Body of pancreas (tissue), 4 donors: ENCODE measurements at places on chromosomes 2 and 18. TPM values are rescaled to one million over a fixed set of nuclear protein-coding genes. Genes with fewer than 3 reads are reported as not detected.

Gene DNAH6
- 2.6 TPM for total RNA-seq

GRCh38 chr2:88483200-88483599, 30.7 kb upstream of the FOXI3 start:
- DNase-seq, result peak; percentile 85

Gene ACMSD
- total RNA-seq, result not detected

Gene COX5B
- 336 TPM for total RNA-seq

DNA sequence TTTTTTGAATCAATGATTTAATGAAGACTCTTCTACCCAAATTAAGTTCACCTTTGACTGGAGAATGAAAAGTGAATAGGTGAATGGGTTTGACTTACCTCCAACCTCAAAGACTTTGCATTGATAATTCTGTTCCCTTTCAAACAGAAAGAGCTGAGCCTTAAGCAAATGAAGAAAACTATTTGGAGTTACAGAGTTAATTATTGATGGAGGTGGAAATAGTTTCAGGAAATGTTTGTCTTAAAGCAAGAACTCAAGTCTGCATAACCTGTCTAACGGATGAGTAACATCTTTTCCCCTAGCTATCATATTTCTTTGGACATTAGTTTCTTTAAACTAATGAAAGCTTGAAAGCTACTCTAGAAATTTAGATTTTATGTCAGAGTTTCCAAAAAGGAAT, 166.5 kb downstream of the CERS6 start:
- DNase-seq, result no peak

DNA sequence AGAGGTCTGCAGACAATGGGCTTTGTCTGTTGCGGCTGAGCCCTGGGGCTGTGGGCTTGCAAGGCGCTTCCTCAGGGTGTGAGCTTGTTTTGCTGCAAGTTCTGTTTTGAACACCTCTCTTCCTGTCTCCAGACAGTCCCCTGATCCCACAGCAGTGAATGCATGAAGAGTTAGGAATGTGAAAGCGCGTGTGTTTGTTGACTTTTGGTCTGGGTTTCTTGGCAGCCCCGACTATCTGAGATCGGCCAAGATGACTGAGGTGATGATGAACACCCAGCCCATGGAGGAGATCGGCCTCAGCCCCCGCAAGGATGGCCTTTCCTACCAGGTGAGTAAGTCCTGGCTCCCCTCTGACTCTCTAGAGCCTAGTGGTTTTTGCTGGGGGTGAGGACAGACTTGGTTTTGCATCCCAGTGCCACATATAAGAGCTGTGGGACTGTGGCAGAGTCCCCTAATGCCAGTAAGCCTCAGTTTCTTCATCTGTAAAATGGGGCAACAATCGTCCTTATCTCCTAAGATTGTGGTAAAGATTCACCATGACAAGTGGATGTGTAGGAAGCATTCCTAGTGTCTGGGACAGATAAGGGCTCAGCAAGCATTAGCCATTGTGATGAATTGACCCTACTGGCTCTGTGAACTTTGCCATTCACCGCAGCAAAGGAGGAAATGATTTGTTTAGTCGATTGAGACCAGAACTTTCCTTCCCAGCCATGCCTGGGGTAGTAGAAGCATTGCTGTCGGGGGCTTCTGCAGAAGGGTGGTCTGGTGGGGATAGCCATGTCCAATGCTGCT, 3.0 kb downstream of the LBH start:
- DNase-seq, result no peak

DNA sequence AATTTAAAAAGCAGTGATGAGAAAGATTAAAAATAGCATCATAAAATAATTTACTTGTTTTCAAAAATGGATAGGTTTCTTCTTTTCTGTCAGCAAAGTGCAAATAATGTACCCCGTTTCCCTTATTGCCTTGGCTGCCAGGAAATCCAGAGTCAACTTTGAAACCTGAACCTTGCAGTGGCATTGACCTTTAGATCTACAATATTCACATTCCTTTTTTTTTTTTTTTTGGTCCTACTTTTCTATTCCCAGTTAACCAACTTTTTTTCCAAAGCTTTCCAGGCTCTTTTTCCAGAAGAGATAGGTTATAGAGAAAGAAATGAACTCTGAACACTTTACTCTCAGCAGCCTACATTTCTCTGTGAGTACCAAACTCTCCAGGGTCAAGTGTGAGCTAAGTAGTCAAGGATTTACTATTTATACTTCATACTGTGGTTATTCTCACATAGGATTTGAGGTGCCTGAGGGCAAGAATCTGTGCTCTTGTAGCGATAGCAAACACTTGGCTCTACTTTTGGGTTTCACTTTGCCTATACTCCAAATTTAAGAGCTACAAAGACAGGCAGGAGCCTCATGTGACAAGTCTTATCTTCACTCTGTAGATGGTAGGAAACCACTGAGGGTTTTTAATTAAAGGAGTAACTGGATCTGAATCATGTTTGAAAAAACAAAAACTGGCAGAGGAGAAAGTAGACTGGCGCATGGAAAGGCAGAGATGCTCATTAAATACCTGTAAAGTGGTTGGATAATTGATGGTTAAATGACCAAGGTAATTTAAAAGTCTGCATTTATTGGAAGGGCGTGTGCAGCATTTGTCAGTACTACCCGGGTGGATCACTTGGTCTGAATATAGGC, 63.2 kb upstream of the TMEM17 start:
- DNase-seq, result no peak

DNA sequence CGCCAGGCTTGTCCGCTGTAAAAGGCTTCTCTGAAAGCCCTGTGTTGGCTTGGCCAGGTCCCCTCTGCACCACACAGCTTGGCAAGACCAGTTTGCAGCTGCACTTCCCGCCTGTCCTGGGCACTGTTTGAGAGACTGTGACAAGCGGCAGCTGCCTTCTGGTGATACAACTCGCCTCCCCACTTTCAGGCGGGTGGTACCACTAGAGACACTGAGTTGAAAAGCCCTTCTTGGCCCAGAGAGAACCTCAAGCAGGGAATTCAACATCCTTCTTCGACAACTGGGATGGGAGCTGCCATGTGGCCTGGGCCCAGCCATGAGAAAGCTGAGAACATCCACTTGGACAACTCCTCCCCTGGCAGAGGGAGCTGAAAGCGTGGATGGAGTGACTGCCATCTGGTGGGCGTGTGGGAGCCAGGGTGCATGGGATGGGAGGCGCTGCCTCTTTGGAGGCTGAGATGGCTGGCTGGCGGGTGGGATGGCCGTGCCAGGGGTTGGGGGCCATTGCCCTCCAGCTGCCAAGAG, 125.5 kb upstream of the REV1 start:
- no peak for DNase-seq

GRCh38 chr18:57730146-57730545, 73.0 kb downstream of the ATP8B1 start:
- DNase-seq, result no peak

DNA sequence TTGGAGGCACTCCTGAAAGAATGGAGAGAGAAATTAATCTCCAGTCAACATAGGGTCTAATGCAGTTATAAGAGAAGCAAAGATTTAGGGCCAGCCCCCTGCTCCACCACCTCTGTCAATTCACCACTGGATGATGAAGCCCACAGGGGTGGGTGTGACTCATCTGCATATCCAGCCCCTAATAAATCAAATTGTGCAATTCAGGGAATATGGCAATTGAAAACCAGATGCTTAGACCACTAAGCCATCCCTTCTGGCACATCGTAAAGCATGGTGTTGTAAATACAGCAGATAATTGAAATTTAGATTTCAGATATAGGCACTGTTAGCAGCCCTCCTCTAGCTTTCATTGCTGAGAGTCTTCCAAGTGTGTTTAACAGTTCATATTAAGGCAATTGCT, 541.4 kb downstream of the PARD3B start:
- DNase-seq, result no peak

DNA sequence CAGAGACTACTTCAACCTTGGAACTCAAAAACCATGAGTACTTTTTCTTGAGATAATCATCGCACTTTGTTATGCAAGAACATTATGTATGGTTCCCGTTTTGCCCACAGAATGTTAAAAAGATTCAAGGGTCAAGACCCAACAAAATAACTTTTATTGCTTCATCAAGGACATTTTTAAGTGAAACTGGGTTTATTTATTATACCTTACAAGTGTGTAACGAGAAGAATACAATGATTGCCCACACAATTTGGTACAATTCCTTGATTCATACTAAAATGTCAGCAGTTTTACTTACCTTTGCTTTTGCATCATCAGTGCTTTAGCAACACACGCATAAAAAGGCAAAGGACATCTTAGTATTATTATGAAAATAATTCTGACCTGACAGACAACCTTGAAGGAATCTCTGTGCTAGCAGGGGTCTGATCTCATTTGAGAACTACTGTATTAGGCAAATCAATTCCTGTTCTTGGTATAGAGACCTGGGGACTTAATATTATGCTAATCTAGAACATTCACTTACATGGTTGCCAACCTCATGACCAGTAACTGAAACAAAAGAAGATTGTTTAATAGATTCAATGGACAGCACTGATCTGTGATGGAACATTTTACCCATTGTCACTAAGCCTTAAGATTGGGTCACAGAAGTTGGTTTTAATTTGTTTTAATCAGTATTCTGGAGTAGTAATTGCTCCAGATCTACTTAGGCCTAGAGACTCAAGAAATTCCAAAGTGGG, 16.2 kb downstream of the CCDC88A start:
- no peak for DNase-seq

DNA sequence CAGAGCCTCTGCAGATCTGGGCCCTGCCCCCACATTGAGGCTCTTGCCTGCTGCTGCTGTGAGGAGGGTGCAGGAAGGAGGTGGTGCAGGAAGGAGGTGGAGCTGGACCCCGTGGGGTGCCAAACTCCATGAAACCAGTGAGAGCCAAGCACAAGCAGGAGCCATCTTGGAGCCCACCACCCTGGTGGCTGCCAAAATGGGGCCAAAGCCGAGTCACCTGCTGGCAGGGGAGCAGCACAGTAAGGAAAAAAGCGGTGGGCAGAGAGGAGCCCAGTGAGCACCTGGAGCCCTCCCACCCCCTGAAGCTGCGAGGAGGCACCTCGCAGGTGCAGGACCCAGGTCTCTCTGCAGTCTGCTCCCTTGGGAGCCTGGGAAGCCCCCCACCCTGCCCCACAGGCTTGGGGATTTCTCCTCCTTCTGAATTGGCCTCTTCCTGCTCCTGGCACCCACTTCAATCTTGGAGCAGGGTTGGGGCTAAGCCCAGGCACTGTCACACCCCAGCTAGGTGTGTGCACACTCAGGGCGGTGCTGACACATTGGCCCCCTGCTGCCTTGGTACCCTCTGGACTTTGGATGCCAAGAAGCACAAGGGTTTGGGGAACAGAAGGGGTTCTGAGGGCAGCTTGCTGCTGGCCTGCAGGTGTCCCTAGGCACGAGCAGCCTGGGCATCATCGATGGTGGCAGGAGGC, 245.4 kb upstream of the LRRTM4 start:
- no peak for DNase-seq

Gene WDFY1
- 71.5 TPM for total RNA-seq

- DNase-seq, result no peak
Measured at GRCh38 chr2:167492486-167492885, 604.2 kb downstream of the XIRP2 start.

DNA sequence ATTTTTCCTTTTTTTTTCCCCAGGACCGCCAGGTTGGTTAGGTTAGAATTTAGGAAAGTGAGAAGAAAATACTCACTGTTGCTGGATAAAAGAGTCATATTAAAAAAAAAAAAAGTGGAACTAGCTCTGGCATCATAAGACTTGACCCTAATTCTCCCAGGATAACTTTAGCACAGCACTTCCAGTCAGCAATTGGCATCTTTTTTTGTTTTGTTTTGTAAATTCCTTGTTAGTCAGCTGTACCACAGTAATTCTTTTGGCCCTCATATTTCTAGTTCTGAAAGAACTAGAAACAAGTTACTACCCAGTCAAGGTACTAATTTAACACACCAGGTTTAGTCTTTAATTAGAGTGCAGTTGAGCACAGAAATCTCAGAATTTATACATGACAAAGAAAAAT, 873.5 kb upstream of the POU3F3 start:
- DNase-seq, result no peak

Gene RIT2
- not detected for total RNA-seq

Gene RGPD4
- not detected for total RNA-seq

DNA sequence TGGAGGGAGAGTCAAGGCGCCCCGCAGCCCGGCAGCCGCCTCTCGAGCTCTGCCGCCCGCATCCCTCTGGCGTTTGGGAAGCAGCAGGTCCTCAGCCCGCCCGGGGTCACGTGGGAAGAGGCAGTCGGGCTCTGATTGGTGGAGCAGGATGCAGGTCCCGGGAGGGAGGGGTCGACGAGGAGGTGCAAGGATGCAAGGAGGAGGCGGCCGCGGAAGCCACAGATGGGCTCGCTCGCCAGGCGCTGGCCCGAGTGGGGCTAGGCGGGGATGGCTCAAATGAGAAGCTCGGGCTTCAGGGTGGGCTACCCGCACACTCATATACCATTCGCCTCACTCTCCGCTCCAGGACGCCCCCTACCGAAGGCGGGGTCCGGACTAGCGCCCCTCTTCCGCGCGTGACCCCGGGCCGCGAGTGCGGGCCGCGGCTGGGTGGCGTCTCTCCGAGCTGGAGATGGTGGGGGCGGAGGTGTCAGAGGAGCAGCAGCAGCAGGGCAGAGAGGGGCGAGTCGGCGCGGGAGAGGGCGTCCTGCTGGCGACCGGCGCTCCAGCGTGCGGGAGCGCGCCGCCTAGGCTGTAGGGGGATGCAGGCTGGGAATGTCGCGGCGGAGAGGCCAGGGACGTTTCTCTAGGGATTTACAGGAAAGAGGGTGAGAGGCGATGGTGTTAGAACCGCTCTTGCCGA, at the start of gene TMEFF2:
Gene TMEFF2 (minus strand): TSS at position 68 of the 682 bp plus-strand sequence. CDS start 409 bp downstream, outside the sequence.
- DNase-seq, result peak; percentile 34

DNA sequence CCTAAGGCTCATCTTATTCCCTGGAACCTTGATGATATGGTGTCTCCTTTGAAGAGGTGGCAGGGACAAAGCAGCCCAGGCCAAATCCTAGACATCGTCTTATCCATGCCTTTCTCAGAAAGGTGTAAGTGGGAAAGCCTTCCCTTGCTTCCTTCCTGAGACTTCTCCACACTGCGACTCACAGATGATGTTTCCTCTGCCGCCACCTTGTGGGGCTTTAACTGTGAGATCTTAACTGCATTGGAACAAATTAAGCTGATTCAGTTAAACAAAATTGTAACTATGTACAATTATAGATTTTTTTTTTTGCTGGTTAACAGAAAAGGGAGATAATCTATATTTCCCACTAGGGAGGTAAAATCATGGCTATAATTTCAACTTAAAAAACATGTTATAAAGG, 10.0 kb upstream of the GCA start:
- no peak for DNase-seq

Gene PROKR1
- not detected for total RNA-seq

Gene DPP10
- 11.2 TPM for total RNA-seq

DNA sequence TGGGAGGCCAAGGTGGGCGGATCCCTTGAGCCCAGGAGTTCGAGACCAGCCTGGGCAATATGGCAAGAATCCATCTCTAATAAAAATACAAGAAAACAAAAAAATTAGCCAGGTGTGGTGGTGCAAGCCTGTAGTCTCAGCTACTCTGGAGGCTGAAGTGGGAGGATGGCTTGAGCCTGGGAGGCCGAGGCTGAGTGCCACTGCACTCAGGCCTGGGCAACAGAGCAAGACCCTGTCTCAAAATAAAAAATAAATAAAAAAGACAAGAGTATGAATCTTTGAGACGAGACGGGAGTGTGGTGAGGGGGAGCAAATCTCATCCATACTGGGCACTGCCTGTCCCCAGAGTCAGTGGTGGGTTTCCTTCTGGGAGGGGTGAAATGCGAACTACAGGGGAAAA, 12.2 kb downstream of the GPR17 start:
- DNase-seq, result no peak

- DNase-seq, result no peak
Measured at GRCh38 chr18:49709347-49709690, 104.0 kb downstream of the ACAA2 start.

- no peak for DNase-seq
Measured at GRCh38 chr18:26519114-26519513, 29.2 kb downstream of the KCTD1 start.

Gene GBX2
- not detected for total RNA-seq

Gene APLF
- total RNA-seq, result 3.9 TPM

Gene KLHL29
- total RNA-seq, result 4.0 TPM

Gene PDE6D
- 15.0 TPM for total RNA-seq

Gene TMEM87B
- total RNA-seq, result 15.3 TPM
